Pulmonary artery endothelial cell (primary cell): ENCODE measurements at places on chromosomes 6 and 20. TPM values are rescaled to one million over a fixed set of nuclear protein-coding genes. Genes with fewer than 3 reads are reported as not detected.

DNA sequence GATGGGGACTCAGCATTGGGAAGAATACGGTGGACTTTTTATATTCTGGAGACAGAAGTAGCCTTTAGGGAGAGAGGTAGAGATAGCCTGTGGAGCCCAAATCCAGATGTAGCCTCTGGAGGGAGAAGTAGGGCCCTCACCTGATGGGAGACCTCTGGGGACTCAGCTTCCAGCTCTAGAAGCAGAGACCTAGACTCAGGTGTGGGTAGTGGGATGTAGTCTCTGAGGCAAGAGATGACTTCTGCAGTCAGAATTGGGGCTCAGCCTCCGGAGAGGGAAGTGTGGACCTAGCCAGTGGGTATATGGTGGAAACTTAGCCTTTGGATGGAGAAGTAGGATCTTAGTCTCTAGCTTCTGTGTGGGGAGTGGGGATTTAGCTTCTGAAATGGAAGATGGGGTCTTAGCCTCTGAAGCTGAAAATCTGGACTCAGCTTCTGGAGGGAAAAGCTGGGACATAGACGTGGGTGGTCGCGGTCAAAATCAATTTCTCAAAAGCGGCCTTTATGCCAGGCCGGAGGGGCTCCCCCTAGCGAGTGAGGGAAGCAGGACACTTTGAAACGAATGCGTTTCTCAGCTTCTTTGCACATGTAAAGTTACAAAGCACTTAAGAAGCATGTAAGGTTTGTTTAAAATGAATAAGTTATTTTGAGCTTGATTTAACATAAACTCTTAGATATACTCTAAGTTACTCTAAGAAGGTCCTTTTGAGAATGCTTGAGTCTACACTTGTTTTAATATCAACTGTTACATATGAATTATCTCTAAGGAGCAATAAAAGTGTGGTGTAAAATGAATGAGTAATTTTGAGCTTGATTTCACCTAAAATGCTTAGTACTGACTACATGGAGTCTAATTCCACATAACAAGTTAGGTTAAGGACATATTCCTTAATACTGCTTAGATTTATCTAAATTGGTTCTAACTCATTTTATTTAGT lies 12.9 kb upstream of the ZNF343 start:
- no peak for DNase-seq

LAMA4 gene
- 516 and 517 TPM in 2 replicates for total RNA-seq

SIRPA gene
- total RNA-seq, result 14.5 and 25.3 TPM in 2 replicates

DNA sequence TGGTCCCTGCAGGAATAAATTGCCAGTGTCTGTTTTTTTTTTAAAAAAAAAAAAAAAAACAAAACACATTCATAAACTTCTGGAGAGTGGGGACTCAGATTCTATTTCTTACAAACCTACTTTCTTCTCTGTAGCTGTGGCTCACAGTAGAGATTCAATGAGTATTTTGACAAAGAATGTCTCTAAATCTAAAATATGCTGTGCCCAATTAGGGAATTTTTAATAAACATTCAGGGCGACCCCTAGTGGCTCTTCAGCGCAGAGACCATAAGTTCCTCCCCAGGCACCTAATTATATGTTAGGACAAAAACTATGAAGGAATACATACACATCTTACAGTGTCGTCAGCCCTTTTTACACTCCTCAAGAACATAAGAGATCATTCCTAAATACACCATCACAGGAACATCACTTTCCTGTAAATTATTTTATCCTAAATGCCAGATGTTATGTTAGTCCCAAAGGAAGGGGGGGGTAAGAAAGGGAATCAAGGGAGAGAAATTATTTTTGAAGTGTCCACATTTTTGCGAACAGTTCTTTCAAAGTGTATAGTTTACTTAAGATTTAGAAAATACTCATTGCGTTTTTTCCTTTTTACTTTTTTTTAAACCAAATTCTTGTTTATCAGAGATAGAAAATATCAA lies 21.8 kb upstream of the NAA20 start:
- no peak for DNase-seq

DNA sequence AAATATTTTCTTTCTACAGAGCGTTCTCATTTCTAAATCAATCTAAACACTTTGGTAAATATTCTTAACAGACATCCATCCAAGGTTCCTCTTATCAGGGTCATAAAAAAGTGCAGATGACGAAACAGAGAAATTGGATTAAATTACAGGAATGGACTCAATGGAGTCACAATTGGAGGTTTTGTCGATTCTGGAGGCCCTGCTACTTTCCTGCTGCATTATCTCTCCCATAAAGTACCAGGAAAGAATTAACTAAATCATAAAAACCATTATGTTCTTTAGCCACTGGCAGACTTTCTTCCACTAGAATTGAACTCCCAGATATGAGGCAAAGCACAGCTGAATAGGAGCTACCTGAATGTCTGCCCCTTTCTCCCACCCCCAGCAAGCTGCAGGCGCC lies 610.6 kb downstream of the HDGFL1 start:
- no peak for DNase-seq

DNA sequence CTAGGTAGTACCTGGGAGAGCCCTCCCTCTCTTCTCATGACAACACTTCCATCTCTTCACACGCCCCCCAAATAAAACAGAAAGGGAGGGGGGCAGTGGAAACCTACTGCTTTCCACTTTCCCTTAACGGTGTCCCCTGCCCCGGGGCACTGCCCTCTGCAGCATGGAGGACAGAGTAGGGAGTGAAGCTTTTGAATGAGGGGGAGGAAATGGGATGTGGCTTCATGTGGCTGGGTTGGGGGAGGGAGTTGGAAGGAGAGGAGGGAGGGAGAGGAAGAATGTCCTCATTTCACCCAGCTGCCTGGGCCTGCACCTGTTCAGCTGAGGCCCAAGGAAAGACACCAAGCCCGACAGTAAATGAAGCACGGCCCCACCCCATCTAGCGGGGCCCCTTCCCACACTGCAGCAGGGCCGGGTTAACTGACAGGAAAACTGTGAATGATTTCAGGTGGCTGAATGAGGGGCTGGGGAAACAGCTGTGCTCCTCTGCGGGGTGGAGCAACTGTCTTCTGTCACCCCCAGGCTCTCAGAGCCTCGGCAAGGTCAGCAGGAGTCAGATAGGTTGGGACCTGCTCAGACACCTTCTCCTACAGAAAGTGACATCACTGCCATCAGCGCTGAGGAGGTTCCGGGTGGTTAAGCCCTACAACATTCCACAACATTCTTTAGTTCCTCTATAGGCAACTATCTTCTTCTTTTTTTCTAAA lies 40.0 kb upstream of the TAF8 start:
- no peak for DNase-seq

BNIP5 gene
- total RNA-seq, result not detected in 2 replicates

DNA sequence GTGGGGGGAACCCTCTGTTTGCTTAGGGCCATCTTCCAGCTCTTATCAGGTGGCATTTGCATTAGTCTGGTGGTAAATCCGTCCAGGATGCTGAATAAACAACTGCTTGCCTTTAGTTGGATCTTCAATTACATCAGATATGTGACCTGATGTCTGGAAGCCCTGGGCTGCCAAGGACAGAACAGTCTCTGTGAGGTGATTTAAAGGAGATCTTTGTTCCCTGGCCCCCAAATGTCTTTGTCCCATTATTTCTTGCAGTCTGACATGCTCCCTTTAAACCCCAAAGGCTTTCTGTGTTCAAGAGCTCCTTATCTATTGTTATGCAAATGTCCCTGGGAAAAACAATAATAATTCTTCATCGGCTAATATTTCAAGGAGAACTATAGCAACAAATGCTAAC lies 84.6 kb upstream of the SPTLC3 start:
- no peak for DNase-seq

GRCh38 chr20:64045346-64046011 lies 4.0 kb downstream of the SOX18 start:
- DNase-seq, result no peak

PAX1 gene
- total RNA-seq, result not detected in 2 replicates

ZNF165 gene
- 0.33 and 0.35 TPM in 2 replicates for total RNA-seq

DNA sequence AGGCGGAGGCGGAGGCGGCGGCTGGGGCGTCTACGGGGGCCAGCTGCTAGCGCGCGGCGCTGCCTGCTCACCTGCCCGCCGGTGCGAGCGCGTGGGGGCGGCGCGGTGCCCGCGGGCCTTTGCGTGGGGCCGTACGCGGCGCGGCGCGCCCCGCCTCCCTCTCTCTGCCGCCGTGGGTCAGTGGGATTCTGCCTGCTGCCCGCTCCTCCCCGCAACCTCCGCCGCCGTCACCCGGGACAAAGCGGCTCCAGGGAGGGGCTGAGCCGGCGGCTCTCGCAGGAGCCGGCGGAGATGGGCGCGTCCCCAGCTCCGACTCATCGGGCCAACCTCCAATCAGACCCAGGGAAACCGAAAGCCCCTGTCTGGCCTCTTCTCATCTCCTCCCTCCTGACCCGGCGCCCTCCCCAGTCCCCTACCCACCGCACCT lies at the start of gene RCAN2:
RCAN2 (minus strand) TSS at position 249 of the 427 bp plus-strand sequence.
- DNase-seq, result no peak

DNA sequence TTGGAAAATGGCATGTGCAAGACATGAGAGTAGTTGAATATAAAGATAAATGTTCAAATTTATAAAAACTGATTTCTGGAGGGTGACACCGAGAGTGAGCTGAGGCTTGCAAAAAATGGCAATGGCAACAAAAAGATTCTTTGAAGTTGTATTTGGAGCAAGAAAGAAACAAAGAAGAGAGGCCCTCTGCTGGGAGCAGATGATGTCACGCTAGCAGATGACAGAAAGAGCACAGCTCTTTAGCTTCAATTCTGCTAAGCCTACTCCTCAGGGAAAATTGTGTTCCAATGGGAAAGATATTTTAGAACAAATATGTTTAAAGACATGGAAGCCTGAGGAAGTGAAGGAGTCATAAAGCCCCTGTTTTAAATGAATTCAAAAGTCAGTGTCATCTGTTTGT lies 125.3 kb upstream of the NOX3 start:
- no peak for DNase-seq

- DNase-seq, result no peak
Observed at GRCh38 chr6:10395704-10396546, 18.9 kb downstream of the TFAP2A start.

KCNQ2 gene
- not detected in 2 replicates for total RNA-seq

GRCh38 chr20:63704749-63705117 lies 3.0 kb downstream of the ARFRP1 start:
- DNase-seq, result no peak

DEF6 gene
- total RNA-seq, result 0.25 and 0.26 TPM in 2 replicates

GRCh38 chr6:119024111-119024510 lies 54.4 kb downstream of the FAM184A start:
- no peak for DNase-seq

NKAIN4 gene
- total RNA-seq, result not detected in 2 replicates

GRCh38 chr20:43840382-43841070 lies 74.1 kb upstream of the TOX2 start:
- DNase-seq, result no peak

GATA5 gene
- total RNA-seq, result 0.07 TPM in 1 of 2 replicates, not detected in the other

DNA sequence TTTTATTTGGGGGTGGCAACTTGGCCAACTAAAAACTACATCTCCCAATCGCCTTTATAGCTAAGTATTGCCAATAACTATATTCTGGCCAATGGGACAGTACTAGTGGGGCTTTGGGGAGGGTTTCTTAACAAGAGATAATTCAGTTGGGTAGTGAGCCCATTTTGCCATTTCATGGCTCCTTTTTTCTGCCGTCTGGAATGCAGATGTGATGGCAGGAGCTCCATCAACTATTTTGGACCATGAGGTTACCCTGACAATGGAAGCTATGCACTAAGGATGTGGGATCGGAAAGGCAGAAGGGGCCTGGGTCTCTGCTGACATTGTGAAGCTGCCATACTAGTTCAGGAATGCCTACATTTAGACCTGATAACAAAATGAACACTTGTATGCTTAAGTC lies 67.0 kb upstream of the FOXC1 start:
- no peak for DNase-seq

LY6G6F gene
- total RNA-seq, result not detected in 2 replicates

ID4 gene
- total RNA-seq, result under 0.01 and 0.04 TPM in 2 replicates

DNA sequence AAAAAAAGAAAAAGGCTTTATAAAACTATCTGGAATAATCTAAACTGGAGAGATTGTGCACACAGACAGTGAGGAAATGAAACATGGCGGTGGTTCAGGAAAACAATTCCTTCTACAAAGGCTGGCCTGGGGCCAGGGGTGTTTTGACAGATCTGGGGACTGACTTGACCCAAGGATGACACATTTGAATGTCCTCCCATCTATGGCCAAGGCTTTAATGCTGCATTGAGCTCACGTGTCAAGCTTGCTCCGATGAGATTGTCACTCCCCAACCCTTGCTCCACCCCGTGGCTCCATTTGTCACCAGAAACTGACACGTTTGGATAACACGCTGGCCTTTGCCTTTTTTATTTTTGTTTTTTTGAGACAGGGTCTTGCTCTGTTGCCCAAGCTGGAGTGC lies 156.1 kb downstream of the ZFP64 start:
- no peak for DNase-seq

GRCh38 chr6:111068866-111069234 lies 18.5 kb upstream of the SLC16A10 start:
- no peak for DNase-seq

DNA sequence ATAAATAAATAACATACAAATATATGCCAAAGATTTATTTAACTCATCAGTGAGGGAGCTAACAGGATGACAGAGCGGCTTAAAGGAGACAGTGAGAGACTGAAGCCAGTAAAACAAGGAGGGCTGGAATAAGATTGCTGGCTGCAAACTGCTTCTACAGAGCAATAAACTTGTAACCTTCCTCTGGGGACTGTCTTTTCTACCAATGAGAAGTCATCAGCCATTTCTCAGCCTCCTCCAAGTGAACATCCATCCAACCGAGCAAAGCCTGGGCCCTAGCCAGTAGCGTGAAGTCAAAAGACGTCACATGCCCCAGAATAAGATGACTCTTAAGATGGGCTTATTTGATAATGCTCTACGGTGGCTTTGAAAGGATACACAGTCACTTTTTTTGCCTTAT lies 42.5 kb downstream of the CPXM1 start:
- DNase-seq, result no peak

DEFB124 gene
- total RNA-seq, result not detected in 2 replicates

DNA sequence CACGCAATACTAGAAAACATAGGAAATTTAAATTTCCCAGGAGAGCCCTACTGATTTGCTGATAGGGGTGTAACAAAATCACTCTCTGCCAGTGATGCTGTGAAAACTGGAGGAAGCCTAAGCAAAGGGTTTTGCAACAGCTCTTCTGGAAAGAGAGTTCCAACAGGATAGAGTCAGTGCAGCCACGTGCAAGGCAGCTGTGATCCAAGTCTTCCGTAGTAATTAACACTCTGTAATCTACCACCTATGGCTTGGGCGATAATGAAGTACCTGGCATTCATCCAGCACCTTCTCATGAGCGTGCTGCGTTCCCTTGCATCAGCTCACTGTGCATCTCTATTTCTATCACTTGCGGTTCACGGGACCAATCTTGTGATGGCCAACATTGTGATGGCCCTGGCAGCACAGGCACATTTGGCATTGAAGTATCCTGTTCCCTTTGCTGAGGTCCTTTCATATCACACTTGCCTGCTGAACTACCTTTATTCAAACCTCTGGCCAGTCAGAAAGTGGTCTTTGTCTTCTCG lies 48.2 kb downstream of the IRF4 start:
- DNase-seq, result no peak
